Transverse colon (tissue), 4 donors: ENCODE measurements at places on chromosomes 7 and 10. TPM values are rescaled to one million over a fixed set of nuclear protein-coding genes. Genes with fewer than 3 reads are reported as not detected.

Gene SPDYE2B
- not detected for total RNA-seq

Gene PAPOLB
- total RNA-seq = not detected

Gene AGBL3
- total RNA-seq = 1.1 TPM

Gene METTL27
- total RNA-seq = 6.0 TPM

Gene OPN1SW
- total RNA-seq = not detected

DNA sequence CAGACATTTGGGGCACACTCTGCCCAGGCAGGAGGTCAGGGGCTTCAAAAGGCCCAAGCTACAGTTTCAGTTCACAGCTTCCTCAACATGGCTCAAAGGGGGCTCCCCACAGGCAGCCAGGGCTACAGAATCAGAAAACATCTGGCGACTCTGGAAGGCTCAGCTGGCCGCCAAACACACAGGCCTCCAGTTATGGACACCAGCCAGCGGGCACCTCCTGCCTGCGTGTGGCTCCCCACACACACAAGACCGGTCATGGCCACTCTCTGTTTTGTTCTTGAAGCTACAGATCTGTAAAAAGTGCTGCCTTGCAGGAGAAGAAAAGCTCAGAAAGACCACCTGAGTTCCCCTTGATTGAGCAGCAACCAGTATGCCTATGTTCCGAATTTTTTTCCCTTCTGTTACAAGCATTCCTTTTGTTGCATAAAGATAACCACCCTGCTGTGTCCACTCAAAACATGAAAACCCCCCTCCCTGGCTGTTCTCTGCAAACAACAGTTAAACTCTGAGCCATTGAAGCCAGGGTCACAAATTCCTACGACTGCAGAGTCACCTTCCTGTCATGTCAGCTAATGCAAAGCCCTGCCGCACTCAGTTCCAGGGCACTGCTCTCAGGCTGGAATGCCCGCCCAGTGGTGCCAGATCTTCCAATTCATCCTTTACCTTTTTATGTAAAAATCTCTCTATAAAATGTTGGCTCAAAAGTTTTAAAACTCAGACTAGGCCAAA lies 33.6 kb downstream of the VSTM4 start:
- DNase-seq = no peak

GRCh38 chr7:70360557-70360956 lies 762.3 kb downstream of the AUTS2 start:
- no peak for DNase-seq

GRCh38 chr10:3172446-3173170 lies at the start of gene PITRM1:
Gene PITRM1, minus strand, starts transcription at chr10:3172782. Its CDS starts 10 bp downstream, at chr10:3172772.
- DNase-seq = peak; percentile 99

- DNase-seq = no peak
These were observed 41.3 kb upstream of the UCN3 start for GRCh38 chr10:5323446-5323845.

DNA sequence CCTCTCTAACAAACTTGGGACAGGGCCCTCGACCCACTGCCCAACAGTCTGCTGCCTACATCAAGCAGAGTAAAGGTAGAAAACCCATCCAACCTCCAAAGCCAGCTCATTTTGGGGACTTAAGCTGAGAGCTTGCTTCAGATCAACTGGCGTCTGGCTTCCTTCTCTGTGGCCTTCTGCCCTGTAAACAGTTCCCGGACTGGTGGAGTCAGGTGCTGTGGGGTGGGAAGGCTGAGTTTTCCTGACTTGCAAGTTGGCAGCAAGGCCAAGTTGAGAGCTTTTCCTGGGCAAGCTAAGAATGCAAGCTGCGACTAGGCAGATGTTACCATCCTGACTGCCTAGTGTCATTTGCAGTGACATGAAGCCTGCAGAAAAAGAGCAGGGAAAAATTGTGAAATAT lies 3.7 kb downstream of the GALNT17 start:
- DNase-seq = no peak

GRCh38 chr10:79941585-79942210 lies 7.2 kb downstream of the SFTPD start:
- DNase-seq = no peak

DNA sequence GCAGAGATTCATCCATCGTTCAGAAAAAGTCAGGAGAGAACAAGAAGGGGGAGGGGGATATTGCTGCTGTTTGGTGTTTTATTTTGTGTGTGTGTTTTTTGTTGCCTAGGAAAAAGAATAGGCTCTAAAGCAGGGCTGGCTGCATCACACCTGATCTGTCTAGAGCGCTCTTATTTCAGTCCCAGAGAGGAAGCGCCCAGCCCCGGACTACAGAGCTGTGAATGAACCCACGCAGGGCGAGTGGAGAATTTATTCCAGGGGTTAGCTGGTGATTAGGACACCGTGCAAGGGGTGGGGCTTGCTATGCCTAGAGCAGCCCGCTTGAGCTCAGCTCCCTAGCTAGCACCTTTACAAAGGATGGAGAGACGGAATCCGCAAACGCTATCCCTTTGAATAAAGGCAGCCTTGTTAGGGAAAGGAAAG lies 621 bp upstream of the FAM13C start:
- DNase-seq = peak; percentile 60
